ENCODE measurements at places on chromosomes 16 and 17.

GRCh38 chr17:63837962-63838600, 4.4 kb downstream of the SMARCD2 start:
- DNase-seq, result no peak

DNA sequence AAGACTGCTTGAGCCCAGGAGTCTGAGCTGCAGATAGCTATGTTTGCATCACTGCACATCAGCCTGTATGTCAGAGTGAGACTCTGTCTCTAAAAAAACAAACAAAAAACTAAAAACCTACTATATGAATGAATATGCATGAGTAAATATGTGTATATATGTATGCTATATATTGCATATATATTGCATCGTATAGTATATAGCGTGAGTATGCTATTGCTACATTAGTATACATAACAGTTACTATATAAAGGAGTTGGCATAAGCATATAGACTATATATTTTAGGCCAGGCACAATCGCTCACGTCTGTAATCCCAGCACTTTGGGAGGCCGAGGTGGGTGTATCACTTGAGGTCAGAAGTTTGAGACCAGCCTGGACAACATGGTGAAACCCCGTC, 16.1 kb downstream of the DDX42 start:
- DNase-seq, result no peak

DNA sequence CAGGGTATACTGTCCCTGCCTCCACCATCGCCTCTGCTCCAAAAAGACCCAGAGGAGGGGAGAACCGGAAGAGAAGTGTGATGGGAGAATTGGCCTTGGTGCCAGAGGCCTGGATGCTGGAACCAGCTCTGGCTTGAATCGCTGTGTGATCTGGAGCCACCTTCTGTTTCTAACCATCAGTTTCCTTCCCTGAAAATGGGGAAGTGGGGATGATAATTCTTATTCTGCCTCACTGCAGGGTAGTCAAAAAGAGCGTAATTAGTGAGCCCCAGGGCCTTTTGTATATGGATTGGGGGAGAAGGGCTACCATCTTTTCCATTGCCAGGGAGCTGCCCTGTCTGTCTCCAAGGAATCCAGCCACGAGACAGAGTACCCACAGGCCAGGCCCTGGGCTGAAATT, 52.2 kb downstream of the CCT6B start:
- DNase-seq, result no peak

DNA sequence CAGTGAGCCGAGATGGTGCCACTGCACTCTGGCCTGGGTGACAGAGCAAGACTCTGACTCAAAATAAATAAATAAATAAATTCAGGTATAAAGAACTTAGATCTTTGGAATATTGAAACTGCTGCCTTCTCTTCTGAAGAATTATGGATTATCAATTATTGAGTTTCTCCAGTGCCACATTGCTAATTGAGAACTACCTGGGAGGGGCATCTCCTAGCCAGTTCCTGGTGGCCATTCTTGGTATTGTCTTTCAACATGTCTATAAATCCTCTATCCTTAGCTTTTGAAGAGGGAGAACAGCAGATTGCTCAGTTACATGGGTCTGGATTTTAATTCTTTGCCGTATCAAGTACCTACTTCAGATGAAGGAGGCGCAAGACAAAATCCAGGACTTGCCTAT, 29.2 kb downstream of the CALCOCO2 start:
- no peak for DNase-seq

- DNase-seq, result no peak
Observed at GRCh38 chr16:89993377-89993776, 25.9 kb downstream of the DBNDD1 start.

GRCh38 chr16:59719121-59719520, 985.0 kb upstream of the GOT2 start:
- DNase-seq, result no peak

- DNase-seq, result no peak
Observed at GRCh38 chr17:40720899-40721298, 17.3 kb upstream of the KRT24 start.

- no peak for DNase-seq
Observed at GRCh38 chr17:57810721-57811637, 38.9 kb downstream of the MRPS23 start.

DNA sequence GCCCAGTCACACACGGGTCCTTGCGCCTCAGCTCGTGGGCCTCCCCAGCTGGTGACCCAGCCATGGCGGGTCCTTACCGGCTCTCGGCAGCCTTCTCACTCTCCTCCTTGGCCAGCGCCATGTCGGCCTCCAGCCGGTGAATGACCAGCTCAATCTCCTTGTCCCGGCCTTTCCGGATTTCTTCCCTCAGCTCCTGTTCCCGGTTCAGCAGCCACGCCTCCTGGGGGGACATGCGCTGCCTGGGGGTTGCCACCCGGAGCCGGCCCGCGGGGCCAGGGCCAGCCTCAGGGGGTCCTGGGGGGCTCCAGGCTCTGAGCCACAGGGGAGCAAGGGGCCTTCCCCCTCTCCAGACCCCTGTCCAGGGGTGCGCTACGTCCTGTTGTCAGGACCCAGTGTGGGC, 25.1 kb upstream of the AATK start:
- no peak for DNase-seq

DNA sequence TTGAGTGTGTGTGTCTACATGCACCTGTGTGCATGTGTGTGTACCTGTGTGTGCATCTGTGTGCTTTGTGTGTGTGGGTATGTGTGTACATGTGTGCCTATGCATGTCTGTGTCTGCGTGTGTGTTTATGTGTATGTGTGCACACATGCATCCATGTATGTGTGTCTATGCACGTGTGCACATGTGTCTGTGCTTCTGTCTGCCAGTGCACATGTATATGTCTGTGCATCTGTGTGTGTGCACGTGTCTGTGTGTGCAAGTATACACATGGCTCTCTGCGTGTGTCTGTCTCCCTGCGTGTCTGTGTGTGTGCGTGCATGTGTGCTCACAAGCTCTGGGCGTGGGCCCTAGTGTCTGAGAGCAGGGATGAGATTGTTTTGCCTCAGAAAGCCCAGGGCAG, 85.3 kb upstream of the SEC14L1 start:
- DNase-seq, result no peak

DNA sequence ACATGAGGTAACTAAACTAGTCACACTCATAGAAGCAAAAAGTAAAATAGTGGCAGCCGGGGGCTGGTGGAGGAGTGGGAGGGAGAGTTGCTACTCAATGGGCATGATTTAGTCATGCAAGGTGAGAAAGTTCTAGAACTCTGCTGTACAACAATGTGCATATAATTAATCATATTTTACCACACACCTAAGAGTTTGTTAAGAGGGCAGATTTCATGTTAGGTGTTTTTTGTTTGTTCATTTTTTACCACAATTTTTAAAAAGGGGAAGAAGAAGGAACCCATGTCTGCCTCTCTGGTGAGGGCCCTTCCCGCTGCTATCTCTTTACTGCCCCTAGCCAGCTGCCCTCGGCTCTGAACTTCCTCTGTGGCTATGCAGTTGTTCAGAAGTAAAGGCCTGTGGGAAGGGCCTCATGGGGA, 11.2 kb downstream of the CD300LB start:
- peak; percentile 30 for DNase-seq

DNA sequence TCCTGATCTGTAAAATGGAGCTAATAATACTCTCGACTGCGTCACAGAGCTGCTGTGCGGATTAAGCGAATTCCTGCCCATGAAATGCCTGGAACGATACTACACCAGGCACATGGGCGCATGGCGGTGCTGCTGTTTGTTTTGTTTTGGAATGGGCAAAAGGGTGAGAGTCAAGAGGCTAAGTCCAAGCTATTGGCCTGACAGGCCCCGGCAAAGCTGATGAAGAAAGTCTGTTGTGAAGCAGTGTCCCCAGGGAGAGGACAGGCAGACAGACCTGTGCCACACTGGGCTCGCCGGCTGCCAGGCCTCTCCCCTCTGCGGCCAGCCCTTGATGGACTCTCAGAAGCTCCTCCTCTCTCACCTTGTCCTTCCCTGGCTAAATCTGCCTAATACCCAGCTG, 31.3 kb upstream of the RASD1 start:
- no peak for DNase-seq

- DNase-seq, result no peak
Observed at GRCh38 chr16:10597187-10597601, 16.8 kb upstream of the EMP2 start.

DNA sequence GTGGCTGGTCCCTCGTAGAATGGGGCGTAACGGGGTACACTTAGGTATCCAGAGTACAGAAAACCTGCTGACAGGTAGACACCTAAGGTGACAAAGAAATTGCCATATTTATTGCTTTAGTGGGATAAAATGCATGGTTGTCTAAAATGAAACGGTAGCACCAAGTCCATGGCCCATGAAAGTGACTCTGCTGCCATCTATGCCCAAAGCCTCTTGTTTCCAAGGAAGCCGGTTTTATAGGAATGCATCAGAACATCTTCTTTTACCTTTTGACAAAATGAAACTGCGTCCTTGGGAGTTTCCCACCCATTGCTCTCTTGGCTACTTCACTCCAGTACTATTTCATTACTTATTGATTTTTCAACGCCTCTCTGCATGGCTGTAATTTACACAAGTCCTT, 151.3 kb upstream of the ZFHX3 start:
- DNase-seq, result no peak

DNA sequence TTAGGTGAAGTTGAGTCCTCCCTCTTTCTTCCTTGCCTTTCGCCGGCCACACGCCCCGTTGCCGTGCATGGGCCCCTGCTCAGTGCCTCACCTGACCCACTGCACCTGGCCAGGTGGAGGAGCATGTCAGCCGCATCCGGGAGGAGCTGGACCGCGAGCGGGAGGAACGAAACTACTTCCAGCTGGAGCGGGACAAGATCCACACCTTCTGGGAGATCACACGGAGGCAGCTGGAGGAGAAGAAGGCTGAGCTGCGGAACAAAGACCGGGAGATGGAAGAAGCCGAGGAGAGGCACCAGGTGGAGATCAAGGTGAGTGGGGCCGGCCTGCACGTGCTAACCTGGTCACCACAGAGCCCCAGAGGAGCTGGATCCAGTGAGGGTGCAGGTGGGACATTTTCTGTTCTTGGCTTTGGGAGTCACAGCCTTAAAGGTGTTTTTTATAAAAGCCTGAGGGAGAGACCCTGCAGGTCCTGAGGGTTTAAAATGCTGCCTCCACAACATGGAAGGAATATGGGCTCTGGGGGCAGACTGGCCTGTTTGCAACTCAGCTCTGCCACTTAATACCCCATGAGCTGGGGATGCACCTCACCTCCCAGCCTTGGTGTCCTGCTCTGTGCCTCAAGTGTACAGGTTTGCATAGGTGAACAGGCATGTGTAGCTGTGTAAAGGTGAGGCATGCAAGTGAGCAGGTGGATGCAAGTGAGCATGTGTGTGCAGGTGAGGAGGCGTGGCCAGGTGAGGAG, 12.1 kb upstream of the DBNDD1 start:
- no peak for DNase-seq

DNA sequence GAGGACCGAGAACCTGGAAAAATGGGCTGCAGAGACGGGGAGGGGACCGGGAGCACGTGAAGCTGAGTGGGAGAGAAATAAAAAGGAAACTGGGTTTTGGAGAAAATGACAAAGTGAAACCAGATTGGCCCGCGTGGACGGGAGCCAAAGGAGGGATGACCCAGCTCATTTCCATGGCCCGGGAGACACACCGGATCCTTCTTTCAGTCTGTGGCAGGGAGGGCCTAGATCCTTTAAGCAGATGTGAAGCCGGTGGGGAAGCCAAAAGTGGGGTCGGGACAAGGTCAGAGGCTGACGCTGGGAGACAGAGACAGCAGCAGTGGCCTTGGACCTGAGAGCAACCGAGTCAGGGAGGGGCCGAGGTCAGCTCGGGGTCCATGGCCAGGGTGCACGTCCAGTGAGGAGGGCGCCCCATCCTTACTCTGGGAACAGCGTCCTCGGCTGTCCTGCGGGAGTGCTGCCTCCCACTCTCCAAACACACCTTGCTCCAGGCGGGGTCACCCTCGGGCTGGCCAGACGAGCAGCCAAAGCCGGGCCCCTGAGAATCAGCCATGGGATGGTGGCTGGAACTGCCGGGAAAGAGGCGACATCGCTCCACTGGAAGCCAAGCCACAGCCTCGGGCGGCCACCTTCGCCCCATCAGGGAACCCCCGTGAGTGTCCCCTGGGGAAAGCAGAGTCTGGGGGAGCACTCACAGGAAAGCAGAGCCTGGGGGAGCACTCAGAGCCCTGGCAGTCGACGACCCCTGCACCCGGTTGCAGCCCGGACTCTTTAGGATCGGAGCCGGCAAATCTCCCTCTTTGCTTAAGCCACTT, 17.3 kb downstream of the CA5A start:
- DNase-seq, result no peak

- DNase-seq, result no peak
Observed at GRCh38 chr16:1487395-1488053, 1.2 kb downstream of the PTX4 start.

DNA sequence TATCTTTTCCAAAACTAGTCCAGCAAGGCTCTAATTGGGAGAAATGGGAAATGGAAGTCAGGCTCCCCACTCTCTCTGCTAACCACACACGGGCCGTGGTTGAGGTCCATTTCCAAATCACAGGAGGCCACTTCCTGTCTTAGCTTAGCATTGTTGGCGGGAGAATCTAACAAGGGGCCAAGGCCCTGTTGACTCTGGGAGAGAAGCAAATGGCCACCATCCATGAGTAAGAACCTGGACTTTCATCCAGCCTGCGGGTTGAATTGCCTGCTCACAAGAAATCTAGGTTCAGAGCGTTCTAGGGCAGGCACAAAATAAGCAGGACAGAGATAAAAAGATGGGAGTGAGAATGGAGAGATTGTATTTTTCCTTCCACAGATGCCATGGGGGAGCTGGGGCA, 5.7 kb downstream of the FAM20A start:
- DNase-seq, result no peak

DNA sequence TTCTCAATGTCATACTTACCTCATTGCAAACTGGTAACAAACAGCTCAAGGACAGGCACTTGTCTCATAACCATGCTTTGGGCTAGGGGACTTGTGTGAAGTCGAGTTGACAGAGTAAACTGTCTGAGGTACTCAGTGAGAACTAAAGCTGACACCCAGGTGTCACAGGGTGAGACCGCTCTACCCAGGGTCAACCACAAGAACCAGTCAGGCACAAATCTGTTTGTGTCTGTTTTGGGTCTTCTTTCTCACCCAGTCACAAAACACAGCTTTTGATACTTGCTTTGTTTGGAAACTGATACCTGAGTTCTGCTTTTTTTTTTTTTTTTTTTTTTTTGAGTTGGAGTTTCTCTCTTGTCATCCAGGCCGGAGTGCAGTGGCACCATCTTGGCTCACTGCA, 161.1 kb downstream of the STX8 start:
- no peak for DNase-seq

GRCh38 chr17:42685831-42686230, 3.5 kb downstream of the CNTNAP1 start:
- no peak for DNase-seq

DNA sequence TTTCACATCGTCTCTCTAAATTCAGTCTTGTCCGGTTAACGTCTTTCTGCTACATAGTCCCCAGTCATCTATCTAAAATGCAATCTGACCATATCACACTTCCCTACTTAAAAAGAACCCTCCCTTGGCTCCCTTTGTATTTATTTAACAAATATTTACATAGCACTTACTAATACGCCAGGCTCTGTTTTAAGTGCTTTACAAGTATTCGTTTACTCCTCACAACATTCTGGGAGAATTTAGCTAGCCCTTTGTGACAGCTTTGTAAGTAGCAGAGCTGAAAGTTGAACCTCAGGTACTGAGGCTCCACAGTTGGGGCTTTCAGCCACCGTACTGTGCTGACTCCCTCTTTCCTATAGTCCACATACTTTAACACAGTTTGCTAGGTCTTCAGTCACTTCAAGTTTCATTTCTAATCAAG, 9.2 kb downstream of the PAFAH1B1 start:
- no peak for DNase-seq

All from T-helper 2 cell treated with Interferon-gamma antibody and Interleukin-4, amounts not matched to agents 5 μg/mL and 100 μg/mL, for 36 hours (primary cell).